ENCODE measurements at places on chromosomes 2 and 18.

GRCh38 chr2:185771396-185771795 lies 32.8 kb downstream of the FSIP2 start:
- no peak for DNase-seq

GRCh38 chr2:236568922-236569572 lies 578 bp upstream of the ACKR3 start:
- no peak for DNase-seq

GRCh38 chr2:73018188-73018825 lies 53.2 kb downstream of the SFXN5 start:
- no peak for DNase-seq

GRCh38 chr2:43265421-43265820 lies 39.0 kb upstream of the ZFP36L2 start:
- no peak for DNase-seq

- peak; percentile 11 for DNase-seq
These were observed 53.5 kb downstream of the RASGRP3 start for GRCh38 chr2:33529771-33530481.

- peak; percentile 15 for DNase-seq
These were observed 433 bp downstream of the SH3RF3 start for GRCh38 chr2:109129356-109129920.

GRCh38 chr2:10495311-10495987 lies 47.3 kb upstream of the ODC1 start:
- DNase-seq, result no peak

- no peak for DNase-seq
These were observed 337.2 kb upstream of the FANCL start for GRCh38 chr2:58578276-58578675.

DNA sequence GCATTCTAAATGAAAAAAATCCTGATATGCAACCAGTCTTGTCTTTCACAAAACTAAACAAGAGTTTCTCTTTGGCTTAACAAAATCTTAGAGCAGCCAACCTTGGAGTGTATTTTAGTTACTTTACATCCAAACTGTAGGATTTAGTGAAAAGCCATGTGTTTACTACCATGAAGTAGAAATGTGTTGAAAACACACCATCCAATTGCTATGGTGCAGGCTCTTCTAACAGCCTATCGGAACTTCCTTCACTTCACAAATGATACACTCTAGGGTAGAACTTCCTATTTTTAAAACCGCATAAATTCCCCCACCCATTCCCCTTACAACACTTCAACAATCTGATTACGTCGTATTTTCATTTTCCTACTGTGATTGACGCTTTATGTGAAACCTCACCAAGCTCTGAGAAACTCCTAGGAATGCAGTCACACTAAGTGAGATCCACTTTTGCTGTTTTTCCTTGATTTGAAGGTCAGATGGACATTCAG lies 74.4 kb upstream of the MAP4K4 start:
- DNase-seq, result no peak

- DNase-seq, result no peak
These were observed 46.2 kb downstream of the LRATD1 start for GRCh38 chr2:14678761-14679160.

DNA sequence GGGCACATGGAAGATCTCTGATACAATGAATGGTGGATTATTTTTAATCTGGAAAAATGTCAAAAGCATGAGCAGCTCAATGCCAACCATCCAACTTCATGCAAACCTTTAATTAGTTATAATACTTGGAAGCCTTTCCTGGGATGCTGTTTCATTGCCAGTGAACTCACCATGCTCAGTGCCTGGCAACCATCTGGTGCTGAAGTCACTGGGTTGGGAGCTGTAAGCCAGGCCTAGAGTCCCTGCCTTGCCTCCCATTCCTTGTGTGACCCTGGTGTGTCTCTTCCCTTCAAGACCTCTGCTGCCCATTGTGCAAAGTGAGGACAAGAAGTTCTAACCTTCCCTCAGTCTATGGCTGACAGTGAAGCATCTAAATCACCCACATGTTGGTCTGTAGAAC lies 458.7 kb downstream of the RNF144A start:
- DNase-seq, result no peak

DNA sequence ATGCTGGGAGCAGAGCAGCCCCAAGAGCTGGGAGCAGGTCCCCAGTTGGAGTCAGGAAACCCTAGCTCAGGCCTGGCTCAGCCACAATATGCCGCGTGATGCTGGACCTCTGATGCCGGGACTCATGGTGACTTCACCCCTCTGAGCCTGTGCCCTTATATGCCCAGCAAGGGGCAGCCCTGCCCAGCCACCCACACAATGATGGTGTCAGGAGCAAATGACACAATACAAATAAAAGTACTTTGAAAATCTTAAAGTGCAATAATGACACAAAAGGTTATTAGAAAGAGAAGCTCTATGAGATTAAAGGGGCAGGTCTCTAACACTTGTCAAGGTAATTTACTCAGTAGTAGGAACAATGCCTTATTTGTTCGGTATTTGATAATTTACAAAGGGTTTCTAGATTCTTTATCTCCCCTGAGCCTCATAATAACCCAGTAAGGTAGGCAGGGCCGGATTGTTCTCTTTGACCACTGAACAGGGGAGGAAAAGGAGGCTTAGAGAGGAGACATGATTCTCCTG lies 18.3 kb upstream of the KIF3C start:
- peak; percentile 69 for DNase-seq

DNA sequence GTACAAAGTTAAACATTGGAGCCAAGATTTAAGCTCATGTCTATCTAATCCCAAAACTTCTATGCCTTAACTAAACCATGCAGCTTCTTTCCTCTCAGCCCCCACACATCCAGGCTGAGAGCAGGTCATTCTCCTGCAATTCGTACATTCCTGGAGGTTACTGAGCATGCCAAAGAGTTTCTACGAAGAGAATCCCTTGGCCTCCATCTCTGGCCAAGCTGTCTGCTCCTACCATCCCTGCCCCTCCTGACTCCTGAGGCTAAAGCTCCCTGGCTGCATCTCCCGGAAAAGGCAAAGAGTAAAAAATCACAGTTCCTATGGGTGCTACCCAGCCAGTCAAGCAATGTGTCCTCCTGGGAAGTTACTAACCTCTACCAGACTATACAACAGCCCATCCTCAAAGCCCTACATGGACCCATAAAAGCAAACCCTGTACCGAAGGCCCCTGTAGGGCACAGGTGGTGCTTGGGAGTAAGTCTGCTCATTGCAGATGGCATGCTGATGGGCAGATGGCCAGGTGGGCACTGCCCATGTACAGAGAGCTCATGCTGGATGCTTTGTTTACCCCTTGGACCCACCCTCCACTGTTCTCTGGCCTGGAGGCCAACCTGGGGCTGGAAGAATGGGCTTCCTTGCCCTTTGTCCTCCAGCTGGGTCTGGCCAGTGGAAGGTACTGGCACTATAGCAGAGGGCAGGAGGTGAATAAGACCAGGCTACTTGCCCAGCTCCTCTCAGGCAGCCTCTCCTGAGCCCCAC lies 99.5 kb downstream of the TTC32 start:
- DNase-seq, result no peak

DNA sequence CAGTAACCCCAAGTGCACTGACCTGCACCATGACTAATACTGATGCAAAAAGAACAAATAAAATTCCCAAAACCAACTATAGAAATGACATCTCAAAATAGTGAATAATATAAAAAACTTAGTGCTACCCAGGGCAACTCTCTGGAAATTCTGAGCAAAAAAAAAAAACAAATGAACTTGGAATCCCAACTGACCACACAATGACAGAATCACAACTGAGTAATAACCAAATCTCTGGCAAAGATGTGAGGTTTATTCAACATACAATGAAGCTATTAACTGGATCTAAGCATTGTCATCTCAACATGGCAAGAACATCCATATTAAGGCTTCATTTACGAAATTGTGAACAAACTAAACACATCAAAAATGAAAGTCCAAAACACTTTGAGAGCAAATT lies 22.7 kb downstream of the EXOC6B start:
- no peak for DNase-seq

DNA sequence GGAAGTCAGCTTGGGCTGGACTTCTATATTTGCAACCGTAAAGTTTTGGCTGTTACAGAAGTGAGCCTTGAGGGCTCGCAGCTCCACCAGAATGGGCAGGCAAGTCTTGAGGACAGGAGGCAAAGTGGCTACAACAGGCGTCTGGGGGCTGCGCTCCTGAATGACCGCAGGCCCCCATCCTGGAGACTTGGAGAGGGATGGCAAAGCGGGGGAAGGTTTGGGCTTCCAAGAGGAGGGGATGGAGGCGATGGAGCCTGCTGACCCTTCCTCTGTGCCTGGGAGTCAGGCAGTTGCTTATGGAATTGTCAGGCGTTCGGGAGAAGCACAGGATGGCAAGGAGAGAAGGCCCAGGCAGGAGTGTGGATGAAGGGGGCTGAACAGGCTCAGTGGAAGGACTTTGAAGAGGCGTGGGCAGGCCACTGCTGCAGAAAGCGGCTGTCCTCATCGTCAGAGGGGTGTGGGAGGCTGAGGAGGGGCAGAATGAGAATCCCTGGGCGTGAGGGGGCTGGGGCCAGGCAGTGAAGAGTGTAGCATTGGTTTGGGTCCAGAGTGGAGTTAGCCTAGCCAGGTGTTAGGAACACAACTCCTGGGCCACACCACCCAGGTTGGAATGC lies 72.3 kb downstream of the INHBB start:
- DNase-seq, result no peak

- peak; percentile 49 for DNase-seq
These were observed 87.9 kb upstream of the KCNH7 start for GRCh38 chr2:162926501-162926900.

GRCh38 chr2:100744589-100744988 lies 75.3 kb upstream of the NPAS2 start:
- DNase-seq, result peak; percentile 46

- DNase-seq, result no peak
These were observed 1.4 kb downstream of the MBD2 start for GRCh38 chr18:54222922-54223567.

DNA sequence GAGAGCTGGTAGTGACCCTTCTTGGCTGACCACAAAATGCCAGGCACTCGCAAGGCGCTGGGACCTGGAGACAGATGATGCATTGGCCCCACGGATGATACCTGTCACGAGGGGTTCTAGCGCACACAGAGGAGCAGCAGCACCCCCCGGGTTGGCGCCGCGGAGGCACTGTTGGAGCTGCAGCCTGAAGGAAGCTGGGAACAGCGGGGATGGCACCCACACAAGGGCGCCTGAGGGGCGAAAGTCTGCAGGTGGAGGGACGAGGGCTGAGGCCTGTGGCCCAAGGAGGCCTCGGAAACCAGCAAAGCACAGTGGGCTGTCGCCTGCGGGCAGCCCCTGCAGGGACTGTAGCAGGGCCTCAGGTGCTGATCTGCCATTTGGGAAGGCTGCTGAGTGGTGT lies 33.6 kb downstream of the FAM228A start:
- no peak for DNase-seq

DNA sequence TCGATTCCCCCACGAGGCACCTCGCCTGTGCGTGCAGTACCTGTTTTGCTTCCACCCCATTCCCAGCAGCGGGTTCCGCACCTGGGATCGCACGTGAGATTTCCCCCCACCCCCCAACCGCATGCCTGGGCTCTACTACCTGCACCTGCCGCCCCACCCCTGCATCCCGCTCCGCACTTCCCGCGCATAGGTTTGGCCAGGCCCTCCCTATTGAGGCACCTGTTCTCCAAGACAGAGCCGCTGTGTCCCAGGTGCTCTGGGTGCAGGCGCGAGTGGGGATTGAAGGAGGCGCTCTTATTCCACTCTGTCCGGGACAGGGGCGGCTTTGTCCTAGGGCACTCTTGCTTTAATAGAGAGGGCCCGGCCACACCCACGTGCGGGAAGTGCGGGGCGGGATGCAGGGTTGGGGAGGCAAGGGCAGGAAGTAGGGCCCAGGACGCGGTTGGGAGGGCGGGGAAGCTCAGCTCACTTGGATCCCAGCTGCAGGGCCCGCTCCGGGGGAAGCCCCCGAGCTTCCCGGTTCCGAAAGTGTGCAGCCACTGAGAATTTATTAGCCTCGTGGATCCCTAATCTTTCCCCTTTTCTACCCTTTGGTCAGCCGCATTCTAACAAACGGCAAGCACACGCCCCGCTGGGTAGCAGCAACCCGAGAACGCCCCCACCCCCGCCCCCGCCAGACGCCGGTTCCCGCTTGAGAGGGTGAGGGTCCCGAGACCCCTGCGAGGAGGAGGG lies 670 bp upstream of the MOCOS start:
- DNase-seq, result peak; percentile 30

DNA sequence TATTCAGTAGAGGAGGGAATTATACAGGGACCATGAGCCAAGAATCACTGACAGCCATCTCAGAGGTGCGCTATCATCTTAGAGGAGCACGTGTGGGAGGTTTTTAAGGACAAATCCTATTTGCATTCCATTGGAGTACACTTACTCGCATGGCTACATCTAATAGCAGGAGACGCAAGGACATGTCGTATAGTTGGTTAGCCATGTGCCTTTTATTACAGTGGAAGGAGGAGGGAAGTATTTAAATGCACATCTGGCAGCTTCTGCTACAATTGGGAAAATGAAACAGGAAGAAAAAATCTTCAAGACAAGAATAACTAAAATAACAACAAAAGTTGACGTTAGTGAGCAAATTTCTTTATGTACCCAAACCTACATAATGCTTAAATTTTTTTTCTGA lies 86.5 kb upstream of the UGP2 start:
- DNase-seq, result no peak

DNA sequence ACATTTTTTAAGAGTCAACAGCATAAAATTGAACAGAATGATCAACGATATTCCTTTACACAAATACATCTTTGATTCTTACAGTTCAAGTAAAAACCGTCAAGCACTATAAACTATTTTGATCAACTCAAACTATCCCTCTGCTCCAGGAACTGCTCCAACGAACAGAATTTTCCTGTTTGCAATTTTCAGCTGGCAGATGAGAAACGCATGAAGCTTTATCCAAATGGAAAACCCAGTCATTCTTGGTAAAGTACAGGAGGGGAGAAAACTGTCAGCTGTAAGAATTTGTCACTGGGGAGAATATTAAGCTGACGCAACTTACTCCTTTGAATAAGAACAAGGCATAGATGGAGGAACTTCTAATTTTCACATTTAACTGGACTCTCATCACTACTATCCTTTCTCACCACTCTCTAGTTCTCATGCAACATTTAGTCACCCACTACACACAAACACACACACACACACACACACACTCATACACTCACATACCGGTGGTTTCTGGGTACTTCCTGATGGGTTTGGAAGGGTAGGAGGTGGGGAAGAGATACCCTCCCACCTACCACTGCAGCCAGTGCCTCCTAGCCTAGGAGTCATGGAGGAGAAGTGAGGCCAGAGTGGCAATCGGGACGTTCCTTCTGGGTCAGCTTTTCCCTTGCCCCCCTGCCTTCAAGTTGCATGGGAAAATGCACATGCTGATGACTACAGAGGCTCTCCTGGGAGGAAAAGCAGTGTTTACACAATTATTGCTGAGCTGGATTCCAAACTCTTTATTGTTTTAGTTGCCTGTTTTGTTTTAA lies 54.0 kb upstream of the SPATS2L start:
- DNase-seq, result peak; percentile 6

- no peak for DNase-seq
These were observed 119.7 kb upstream of the NFATC1 start for GRCh38 chr18:79275992-79276391.

Data from SW480 (cell line).